ENCODE measurements at places on chromosomes 1 and 21.
A peak's percentile ranks its signal among the peaks of the same experiment; 100 is the strongest.

GRCh38 chr1:234579967-234580366 is 30.0 kb downstream of the IRF2BP2 start:
- no peak for DNase-seq

DNA sequence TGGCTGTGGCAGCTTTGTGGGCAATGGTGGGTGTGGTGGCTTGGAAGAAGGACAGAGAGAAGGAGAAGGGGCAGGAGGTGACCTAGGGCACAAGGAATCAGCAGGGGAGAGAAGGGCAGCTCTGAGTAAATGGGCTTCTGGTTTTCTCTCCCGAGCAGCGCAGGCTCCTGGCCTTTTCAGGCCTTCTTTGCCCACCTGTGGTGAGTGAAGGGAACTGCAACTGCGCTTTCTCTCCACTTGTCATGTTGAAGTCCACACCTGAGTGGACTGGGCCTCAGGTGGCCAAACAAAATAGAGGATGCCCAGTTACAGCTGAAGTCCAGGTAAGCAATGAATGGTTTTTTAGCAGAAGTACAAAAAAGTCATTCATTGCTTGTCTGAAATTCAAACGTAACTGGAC is 29.4 kb upstream of the KCNA10 start:
- DNase-seq: peak; percentile 8

DNA sequence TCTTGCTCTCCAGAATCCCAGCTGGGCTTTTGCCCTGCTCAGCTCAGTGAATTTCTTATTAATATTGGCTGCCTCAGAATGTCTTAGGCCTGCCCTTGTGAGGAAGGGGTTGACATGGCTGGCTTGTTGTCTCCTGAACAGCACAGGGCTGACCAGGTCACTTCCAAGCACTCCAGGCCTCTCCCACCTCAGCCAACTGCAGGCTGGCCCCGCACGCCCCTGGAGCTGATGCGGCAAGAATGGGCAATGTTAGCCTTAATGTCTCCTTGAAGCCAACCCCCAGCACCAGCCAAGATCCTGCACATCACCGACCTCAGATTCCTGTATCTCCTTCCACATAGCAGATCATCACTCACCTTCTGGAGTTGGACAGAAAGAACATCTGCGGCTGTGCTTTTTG is 598.6 kb downstream of the AJAP1 start:
- no peak for DNase-seq

GRCh38 chr1:244760471-244760870 is 75.0 kb upstream of the COX20 start:
- DNase-seq: no peak

DNA sequence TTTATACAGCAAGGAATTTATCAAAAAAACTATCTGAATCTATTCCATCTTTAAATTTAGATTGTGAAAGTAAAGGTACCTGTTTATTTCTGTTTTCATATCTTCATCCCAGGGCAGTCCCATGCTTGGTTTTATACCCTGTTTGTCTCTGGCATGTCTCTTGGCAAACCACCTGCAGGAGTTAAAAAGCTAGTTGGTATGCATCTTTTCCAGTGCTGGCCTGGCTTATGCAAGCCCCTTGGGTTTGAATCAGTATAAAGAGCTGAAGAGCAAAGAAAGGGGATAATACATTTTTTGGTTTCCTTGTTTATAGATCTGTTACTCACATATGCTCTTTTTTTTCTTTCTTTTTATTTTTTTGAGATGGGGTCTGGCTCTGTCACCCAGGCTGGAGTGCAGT is 37.8 kb downstream of the LRRC8C start:
- no peak for DNase-seq

GRCh38 chr21:39313042-39313570 is 326 bp downstream of the BRWD1 start:
- no peak for DNase-seq

GRCh38 chr1:177798614-177799013 is 171.2 kb downstream of the SEC16B start:
- DNase-seq: no peak

DNA sequence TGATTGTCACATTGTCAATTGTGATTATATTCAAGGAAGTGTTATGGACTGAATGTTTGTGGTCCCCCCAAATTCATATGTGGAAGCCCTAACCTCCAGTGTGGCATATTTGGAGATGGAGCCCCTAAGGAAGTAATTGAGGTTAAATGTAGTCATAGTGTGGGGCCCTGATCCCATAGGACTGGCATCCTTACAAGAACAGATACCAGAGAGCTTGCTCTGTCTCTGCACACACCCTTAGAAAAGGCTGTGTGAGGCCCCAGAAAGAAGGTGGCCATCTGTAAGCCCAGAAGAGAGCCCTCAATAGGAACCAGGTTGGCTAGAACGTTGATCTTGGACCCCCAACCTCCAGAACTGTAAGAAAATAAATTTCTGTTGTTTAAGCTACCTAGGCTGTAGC is 28.1 kb downstream of the VANGL1 start:
- DNase-seq: peak; percentile 43

DNA sequence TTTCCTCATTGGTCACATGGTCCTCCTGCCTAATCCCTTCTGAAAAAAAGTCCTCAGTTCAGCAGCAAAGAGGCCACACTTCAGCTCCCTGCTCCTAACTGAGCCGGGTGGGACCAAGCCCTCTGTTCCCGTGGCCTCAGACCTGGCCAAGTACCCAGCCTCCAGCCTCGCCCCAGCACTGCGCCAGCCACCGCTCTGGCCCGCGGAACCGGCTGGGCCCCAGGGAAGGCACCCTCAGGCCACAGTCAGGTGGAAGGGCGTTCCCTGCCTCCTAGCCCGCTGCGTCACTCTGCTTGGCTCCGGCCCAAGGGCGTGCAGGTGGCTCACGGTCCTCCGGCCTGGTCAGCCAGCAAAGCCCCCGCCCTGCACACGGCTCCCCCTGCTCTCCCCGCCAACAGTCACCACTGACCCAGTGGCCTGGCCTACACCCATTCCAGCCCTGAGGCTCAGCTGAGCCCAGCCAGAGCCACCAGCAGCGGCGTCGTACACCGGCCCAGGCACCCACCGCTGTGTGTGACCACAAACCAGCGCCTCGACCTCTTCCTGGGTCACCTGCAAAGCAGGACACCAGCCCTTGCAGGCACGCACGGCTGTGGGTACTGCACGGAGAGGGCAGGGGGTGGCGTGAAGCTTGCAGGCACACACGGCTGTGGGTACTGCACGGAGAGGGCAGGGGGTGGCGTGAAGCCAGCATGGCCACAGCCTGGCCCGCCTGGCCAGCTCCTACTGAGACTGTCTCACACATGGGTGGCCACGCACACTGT is 19.4 kb downstream of the NADK start:
- no peak for DNase-seq
